Central memory CD4-positive, alpha-beta T cell (primary cell): ENCODE measurements at places on chromosomes 2 and 18.

DNA sequence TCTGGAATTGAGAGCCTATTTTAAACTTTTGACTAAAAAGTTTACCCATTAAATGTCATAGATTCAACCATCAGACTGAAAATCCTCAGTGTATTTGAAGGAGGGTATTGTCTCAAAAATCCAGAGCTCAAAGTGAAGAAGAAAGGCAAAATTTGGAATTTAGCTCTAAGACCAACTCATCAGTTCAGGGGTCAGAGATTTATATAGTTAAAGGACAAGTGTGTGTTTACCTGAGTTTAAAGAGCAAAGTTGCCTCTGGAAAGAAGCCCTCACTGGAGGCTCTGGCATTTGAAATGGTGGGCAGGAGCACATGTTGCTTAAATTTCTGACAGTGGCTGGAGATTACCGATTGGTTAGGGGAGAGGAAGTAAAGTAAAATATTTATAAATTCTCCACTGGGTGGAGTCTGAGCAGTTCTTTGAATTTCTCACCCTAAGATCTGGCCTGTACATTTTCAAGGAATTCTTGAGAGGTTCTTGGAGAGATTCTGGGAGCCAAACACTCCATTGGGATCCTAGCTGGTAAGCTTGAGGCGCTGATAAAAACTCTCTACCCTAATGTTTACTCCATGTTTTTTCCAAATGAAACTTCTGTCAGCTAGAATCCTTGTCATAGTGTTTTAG is at the start of gene KYNU:
Gene KYNU, plus strand, starts transcription at position 449 of the 623 bp plus-strand sequence. CDS start 7,704 bp downstream, outside the sequence.
- DNase-seq, result no peak

DNA sequence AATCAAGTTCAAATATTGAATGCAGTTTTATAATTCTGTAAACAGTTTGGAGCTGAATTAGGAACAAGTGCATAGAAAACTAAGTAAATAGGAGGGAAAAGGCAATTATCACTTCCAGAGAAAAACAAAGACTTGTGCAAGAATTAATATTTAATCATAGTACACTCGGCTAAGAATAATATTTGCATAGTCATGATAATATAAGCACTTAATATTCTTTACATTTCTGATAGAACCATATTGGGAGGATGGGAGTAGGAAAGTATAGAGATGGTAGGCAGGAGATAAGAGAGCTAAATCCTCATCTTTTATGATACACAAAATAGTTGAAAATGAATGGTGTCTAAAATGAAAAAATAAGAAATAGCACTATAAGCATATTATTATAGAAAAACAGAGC is 27.4 kb upstream of the TNFAIP6 start:
- no peak for DNase-seq

GRCh38 chr2:202842690-202843089 is 28.9 kb downstream of the ICA1L start:
- no peak for DNase-seq

DNA sequence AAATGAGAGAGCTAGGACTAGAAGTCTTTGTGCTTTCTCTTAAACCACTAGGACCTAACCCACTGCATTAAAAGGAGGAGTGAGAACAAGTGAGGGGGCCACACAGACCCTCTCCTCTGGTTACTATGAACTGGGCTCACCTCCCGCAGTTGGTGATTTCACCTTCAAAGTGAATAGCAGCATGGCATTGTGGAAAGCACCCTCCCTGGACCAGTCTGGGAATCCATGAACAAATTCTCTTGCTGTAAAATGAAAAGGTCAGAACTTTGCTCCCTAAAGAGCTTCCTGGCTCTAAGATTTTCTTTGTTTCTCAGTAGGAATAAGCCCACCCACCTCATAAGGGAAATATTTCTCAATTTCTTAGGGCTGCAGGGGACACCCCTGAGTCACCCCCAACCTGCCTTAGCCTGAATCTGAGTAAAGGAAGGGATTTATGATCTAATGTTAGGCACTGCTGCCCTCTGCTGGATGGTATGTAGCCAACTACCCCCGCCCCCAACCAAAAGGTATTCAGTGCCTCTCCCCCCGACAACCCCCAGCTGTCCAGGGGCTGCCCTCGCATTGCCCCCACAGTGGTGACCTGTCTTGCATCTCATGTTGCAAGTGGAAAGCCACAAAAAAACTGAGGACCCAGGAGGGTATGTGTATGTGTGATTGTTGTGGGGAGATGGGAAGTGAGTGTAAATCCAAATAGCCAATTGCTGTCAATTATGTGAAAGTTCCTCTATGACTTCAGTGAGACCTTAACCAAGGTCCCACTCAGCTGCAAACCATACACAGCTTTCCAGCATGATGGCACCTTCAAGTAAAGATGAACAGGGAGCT is 230.9 kb upstream of the SLC14A2 start:
- DNase-seq, result no peak
